Nucleus accumbens (tissue), 56 donors: ENCODE measurements at places on chromosomes 7 and 10.

DNA sequence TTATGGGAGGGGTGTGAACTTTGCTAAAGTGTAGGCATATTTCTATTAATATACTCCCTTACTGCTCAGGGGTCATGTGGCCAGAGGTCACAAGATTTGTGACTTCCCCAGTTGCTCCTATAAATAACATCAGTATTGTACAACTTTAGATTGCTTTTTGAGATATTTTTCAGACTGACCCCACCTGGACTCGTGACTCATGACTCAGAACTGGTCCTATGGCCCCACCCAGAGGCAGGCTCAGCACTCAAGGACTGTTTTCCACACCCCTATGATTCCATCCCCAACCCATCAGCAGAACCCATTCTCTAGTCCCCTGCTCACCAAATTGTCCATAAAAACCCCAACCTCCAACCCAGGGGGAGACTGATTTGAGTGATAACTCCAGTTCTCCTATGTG, 2.7 kb upstream of the CUL2 start:
- no peak for DNase-seq

GRCh38 chr7:85716353-85716752, 529.5 kb upstream of the SEMA3D start:
- DNase-seq = no peak

DNA sequence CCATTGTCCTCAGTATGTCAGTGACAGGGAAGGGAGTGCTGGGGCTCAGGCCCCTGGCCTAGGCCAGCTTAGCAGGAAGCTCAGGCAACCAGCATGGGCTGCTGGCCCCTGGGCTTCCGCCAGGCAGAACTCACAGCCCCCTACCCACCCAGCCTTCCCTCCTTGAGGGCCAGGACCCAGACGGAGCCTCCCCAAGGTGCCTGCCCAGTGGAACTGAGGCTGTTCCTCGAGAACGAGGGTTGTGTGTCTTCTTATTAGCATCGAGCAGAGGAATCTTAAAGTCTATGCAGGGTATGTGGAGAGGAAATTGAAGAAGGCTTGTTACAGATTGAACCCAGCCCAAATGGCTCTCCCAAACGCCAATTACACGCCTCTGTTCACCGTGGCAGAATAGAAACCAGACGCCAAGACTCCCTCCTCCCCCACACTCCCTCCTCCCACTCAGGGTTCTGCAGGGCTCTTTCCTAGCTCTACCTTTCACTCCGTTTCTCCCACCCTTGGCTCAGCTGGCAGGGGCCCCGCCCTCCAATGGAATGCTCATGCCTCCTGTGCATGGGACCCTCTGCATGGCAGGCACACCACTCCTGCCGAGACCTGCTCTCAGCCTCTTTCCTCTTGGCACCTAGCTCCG, 134.4 kb downstream of the ZMIZ1 start:
- DNase-seq = no peak

- DNase-seq = peak; percentile 83
Observed at GRCh38 chr7:31122649-31123058, 70.5 kb downstream of the ADCYAP1R1 start.
